AG20443 (cell line): ENCODE measurements at places on chromosomes 12 and 14.
A peak's percentile ranks its signal among the peaks of the same experiment; 100 is the strongest.

DNA sequence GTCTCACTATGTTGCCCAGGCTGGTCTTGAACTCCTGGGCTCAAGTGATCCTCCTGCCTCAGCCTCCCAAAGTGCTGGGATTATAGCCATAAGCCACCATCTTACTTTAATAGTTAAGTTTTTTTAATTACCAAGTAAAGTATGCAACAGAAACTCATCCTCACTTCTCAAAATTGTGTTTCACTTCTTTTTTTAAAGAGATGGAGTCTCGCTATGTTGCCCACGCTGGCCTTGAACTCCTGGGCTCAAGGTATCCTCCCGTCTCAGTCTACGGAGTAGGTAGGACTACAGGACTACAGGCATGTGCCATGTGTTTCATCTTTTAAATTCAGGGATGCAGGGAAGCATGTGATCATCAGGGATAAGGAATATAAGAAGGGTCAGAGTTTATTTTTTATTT, 17.2 kb upstream of the ARID2 start:
- no peak for DNase-seq

DNA sequence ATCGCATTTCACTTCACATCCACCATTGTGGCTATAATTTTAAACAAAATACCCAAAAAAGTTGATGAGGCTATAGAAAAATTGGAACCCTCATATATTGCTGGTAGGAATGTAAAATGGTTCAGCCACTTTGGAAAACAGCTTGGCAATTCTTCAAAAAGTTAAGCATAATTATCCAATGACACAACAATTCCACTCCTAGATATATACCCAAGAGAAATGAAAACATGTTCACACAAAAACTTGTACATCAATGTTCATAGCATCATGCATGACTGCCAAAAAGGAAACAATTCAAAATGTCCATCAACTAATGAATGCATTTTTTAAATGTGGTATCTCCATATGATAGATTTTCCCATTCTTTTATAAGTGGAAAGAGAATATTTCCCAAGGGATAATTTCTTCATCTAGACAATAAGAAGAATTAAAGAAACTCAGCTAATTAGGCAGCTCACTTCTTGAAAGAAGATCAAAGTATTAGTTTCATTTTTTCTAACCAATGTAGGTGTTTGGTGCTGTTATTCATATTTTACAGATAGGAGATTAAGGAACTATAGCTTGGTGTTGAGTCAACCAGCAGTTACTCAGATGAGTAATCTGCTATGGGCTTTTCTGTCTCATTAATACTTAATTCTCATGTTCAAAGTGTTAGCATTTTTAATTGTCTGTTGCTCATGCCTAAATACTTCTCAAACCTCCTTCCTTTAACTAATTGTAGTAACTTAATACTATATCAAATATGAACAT, 32.8 kb downstream of the YEATS4 start:
- DNase-seq: no peak

DNA sequence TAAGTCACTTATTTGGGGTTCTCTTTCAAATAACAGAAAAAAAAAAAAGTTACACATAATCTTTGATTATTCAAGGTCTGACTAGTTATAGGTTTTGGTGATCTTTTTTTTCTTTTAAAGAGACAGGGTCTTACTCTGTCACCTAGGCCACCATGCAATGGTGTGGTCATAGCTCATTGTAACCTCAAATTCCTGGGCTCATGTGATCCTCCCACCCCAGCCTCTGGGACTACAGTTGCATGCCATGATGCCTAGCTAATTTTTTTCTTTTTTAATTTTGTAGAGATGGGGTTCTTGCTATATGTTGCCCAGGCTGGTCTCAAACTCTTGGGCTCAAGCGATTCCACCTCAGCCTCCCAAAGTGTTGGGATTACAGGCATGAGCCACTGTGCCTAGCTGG, 56.5 kb upstream of the CFL2 start:
- no peak for DNase-seq

- DNase-seq: peak; percentile 66
Measured at GRCh38 chr14:33754261-33754660, 196.6 kb downstream of the EGLN3 start.

GRCh38 chr12:115437061-115437567, 753.1 kb upstream of the TBX3 start:
- no peak for DNase-seq

GRCh38 chr12:65195387-65196055, 26.1 kb downstream of the LEMD3 start:
- DNase-seq: no peak

DNA sequence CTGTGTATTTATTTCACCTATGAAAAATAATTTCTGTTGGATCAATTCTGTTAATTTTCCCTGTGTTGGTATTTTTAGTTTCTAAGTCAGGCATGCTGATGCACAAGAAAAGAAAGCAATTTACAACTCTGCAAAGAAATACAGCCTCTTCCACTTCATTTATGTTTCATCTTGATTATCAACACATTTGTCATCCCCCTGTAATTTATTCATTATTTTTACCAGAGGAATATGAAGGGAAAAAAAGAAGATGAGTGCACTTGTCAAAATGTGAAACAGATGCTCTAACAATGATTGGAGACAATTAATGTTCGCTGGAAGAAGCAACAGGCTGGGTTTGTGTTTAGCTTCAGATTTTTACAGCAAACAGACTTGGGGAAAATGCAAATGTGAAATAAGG, 958.5 kb upstream of the SEL1L start:
- DNase-seq: no peak

DNA sequence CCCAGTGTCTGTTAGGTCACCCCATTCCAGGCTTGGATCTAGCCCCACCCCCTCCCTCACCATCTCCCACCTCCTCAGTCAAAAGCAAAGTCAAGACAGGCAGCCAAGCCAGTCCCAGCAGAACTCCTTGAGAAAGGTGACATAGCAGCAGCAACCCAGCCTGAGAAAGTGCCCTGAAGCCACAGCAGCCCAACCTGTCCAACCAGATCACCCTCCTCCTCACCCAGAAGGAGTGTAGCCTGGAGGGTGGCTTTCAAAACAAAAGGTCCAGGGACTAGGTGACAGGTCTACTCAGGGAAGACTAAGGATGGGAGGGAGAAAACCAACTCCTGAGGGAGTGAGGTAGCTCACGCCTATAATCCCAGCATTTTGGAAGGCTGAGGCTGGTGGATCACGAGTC, 5.2 kb downstream of the RAB15 start:
- DNase-seq: no peak

DNA sequence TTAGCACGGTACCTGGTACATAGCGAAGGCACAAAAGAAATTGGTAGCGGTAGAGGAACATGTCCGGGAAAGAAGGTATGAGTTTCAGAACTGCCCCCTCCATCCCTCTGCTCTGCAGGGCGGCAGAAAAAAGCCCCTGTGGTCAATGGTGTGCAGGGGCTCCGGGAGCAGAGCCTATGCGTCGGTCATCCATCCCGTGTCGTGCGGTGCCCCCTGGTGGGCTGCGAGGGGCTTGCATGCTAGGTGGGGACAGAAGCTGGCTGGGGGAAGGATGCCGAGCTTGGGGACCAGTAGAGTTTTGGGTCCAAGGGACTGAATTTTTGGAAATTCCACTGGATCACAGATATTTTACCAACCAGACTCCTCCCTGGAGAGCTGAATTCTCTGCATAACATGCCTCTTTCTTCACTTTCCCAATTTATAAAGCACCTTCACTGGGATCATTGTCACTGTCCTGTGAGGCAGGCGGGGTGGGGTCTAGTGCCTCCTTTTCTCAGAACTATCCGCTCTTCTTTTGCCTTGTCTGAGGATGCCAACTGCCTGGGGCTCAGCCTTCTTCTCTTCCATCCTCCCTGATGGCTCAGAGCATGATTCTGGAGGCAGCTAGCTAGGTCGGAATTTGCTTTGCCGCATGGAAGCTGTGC, 148.7 kb downstream of the SMOC1 start:
- DNase-seq: peak; percentile 81

- no peak for DNase-seq
Measured at GRCh38 chr12:44851586-44851985, 24.5 kb downstream of the NELL2 start.

- DNase-seq: no peak
Measured at GRCh38 chr12:15801770-15802744, 12.9 kb upstream of the EPS8 start.

DNA sequence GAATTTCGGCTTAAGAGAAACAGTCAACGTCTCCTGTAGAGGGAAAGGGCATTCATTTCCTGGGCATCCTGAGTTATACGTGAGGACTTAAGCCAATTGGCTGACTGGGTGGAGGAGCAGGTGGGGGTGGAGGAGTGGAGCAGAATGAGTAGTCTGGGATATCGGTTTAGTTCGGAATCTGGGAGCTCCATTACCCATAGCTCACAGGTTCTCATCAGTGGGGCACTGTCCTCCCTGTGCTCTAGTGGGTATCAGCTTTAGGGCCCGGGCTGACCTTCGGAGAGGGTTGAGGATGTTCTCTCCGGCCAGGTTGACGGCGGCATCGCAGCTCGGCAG, 704 bp downstream of the SDR39U1 start:
- no peak for DNase-seq

DNA sequence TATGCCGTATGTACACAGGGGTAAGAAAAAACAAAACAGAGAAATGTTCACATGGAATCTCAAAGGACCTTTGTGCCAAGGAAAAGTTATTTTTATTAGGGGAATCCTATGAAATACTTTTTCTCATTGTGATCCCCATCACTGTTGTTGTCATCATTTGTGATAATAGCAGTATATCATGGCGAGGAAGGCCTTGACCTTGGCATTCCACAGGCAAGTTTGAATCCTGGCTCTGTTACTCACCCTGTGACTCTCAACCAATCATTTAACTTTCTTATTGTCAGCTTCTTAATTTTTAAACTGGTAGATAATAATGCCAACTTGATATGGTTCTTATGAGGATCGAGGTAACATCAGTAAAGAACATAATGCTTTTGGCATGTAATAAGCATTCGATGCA, 142.2 kb upstream of the DDHD1 start:
- DNase-seq: no peak
